ENCODE measurements at places on chromosomes 5 and 9.

GRCh38 chr5:1214163-1214935, 10.8 kb upstream of the SLC6A18 start:
- DNase-seq, result no peak

GRCh38 chr5:114335391-114335790, 26.5 kb upstream of the KCNN2 start:
- no peak for DNase-seq

DNA sequence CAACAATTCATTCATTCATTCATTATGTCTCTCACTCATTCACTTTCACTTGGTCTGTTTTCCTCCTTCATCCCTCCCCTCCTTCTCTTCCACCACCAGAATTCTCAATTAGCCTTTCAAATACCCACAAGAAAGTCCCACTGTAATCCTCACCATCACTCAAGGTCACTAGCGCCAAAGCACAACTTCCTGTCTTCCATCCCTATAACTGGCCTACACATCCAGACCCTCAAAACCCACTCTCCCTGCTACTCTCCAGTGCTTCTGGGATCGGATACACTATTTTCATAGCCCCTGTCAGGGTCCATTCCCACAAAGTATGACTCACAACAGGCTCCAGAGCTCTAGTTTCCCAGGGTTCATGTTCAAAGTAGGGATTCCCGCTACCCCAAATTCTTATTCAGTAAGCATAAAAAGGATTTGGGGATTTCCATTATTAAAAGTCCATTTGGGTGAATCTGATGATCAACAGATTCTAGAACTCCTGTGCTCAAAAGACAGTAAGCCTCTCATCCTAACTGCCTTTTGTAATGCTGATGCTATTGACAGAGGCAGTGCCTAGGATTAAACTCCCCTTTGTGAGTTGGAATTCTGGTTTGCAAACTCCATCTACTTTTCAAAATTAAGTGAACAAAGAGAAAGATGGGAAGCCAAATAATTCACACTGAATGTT, 250.9 kb downstream of the SEMA5A start:
- DNase-seq, result no peak

GRCh38 chr5:116947691-116948528, 373.3 kb upstream of the SEMA6A start:
- DNase-seq, result peak; percentile 17

- no peak for DNase-seq
Observed at GRCh38 chr9:134403682-134404301, 77.5 kb downstream of the RXRA start.

DNA sequence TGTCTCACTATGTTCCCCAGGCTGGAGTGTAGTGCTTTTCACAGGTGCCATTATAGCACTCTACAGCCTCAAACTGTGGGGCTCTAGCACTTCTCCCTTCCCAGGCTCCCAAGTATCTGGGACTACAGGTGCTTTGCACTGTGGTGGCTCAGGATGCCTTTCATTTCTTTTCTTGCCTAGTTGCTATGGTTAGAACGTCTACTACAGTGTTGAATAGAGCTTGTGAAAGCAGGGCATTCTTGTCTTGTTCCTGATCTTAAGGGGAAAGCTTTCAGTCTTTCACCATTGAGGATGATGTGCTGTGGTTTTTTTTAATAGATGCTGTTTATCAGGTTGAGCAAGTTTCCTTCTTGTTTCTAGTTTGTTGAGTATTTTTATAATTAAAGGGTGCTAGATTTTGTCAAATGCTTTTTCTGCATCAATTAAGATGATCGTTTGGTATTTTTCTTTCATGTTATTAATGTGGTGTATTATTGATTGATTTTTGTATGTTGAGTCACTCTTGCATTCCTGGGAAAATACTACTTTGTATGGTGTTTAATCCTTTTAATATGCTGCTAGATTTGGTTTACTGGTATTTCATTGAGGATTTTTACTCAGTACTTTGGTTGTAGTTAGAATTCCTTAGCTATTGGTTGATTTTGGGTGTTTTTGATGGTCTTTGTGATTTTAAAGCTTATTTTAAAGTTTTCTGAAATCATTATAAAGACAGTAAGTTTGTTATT, 35.6 kb downstream of the GPBP1 start:
- DNase-seq, result no peak

DNA sequence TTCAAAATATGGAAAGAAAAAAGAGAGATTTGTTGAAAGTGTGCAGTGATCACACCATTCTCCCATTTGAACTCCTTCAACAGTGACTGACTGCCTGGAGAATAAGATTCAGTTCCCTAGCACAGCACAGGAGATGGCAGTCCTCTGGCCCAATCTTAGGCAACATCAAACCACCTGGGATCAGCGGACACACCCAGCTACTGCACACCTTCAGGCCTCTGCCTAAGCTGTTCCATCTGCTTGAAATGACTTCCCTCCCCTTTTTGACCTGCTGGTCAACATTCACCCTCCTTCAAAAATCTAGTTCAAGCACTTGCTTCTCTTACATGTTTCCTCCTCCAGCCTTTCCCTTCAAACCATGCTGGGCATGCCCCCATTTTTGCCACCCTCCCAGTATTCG, 4.5 kb downstream of the MAPK9 start:
- no peak for DNase-seq

DNA sequence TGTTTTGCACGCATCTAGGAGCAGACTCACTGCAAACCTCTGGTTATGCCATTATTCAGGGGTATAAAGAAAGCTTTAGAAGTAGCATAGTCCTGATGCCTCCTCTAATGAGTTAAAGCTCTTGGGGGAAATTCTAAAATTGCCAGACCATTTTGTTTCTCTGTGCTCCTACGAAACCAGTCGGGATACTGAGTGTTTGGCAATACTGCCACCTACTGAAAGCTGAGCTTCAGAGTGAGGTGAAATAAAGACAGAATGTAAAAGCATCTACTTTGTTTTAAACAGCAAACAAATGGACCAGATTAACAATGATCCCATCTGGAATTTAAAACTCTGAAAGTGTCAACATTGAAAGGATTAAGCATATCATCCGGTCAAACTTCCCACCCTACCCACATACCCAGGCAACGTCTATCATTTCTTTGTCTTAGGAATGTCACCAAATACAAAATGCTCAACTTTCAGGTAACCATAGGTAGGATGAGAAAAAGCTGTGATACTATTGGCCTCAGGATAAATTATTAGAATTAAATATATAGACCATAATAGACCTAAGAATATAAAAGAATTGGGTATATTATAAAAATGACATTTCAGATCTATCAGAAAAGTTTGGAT, 77.8 kb upstream of the SHISAL2B start:
- DNase-seq, result no peak

DNA sequence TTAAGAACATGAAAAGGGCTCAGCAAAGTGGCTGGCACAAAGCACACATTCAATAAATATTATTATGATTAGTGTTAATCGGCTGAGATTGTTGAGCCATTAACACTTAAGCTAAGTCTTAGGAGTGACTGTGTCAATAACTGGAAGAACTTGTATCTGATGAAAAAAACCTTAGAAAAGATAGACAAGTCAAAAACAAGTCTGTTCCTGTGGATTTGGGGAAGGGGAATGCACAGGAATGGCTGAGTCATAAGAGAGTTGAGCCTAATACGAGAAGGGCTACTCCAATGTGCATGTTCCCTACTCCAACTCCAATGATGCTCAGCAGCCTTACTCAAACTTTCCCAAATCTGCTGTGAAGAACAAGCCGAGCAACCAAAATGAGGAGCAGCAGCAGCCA, 53.9 kb downstream of the MED27 start:
- DNase-seq, result no peak

GRCh38 chr5:91139572-91140200, 243.4 kb downstream of the ARRDC3 start:
- no peak for DNase-seq

DNA sequence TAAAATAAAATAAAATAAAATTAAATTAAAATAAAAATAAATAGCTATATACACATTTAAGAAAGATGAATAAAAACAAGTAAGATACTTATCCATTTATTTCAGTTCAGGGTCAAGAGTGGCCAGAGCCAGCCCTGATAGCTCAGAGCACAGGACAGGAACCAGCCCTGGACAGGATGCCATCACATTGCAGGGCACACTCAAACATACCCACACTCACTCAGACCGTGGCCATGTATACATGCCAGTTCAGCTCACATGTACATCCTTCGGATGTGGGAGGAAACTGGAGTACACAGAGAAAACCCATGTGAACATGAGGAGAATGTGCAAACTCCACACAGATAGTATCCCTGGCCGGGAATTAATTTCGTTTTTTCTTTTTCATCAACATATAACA, 21.8 kb downstream of the NDUFS4 start:
- DNase-seq, result no peak

DNA sequence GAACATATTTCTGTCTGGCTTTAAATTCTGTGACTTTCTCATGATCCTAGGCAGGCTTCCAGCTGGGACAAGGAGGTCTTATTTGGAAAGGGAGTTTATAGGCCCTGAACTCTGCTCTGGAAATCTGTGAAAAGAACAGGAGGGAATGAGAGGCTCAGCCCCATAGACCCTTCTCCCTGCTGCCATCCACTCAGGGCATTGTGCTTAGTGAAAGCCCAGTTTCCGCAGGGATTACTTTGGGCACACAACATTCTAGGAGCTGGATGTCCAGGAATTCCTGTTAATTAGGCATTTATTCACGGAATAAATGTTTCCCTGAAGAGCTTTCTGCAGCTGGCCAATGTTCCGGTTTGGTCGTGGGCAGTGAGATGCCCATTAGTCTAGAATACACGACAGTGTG, 32.7 kb upstream of the COL15A1 start:
- DNase-seq, result no peak
